OCI-LY7 (cell line): ENCODE measurements at places on chromosomes 7 and 10.

- DNase-seq = no peak
Measured at GRCh38 chr7:7791523-7791922, 73.1 kb upstream of the RPA3 start.

- DNase-seq = no peak
Measured at GRCh38 chr7:104240401-104240800, 32.6 kb upstream of the ORC5 start.

DNA sequence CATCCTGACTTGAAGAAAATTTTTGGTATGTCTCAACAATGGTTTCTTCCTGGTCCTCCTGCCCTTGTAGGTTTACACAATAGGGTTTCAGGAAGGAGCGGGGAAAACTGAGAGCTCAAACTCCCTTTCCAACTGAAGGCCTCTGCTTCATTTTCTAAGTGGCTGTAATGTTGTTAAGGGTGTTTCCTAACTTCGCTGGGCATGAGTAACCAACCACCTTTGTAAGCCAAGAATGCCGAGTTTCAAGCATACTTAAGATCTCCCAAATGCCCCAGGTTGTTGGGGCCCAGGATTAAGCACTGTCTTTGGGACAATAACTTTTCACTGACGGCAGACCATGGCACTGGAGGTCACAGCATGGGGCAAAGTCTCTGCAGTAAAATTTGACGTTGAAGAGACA is 33.6 kb upstream of the DRGX start:
- no peak for DNase-seq

- no peak for DNase-seq
Measured at GRCh38 chr7:12637819-12638592, 49.4 kb upstream of the ARL4A start.

DNA sequence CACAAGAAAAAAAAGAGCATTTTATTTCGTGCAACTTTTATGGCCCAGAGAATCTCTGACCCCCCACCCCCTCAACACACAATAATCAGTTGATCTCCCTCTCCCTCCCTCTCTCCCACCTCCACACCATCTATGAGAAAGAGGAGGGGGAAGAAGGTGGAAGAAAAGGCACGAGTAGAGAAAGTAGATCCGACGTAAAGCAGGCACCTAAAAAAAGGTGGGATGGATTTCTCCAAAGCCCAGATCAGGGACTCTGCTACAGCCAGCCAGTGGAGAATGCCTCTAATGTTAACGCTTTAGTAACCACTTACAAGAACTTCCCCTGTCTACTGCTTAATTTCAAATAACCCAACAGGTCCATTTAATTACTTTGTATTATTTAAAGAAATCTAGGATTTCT is 24.4 kb downstream of the KMT2C start:
- DNase-seq = no peak

GRCh38 chr7:73703757-73704639 is 15.5 kb downstream of the STX1A start:
- peak; percentile 19 for DNase-seq

DNA sequence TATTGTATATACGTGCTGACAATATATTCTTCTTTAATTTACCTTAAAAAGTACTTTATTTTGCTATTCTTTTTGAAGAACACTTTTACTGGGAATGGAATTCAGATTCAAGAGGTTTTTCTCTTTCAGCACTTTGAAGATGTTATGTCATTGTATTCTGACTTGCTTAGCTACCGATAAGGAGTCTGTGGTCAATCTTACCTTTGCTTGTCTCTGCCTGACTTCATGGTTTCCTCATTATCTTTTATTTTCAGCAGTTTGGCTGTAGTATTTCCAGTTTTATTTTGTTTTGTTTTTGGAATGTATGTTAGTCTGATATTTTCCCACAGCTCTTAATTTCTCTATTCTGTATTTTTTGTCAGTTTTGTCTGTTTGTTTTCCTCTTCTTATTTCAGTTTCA is 187.9 kb upstream of the SMIM30 start:
- DNase-seq = no peak

DNA sequence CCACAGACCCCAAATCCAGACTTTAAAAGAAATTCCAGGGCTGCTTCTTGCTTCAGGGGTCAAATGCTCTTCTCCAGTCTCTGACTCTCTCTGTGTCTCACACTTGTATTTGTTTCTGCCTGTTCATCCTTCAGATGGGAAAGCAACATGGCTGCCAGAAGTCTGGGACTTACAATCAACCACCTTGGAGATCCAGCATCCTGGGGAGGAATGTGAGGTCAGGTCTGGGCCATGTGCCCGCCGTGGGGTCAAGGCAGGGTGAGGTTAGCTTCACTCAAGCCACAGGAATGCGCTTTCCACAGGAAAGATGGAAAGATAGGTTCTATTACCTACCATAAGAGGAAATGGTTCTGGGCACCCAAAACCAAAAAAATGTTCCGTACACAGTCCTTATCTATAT is 34.3 kb upstream of the NPVF start:
- no peak for DNase-seq

GRCh38 chr7:41869997-41870396 is 167.1 kb upstream of the INHBA start:
- DNase-seq = no peak

DNA sequence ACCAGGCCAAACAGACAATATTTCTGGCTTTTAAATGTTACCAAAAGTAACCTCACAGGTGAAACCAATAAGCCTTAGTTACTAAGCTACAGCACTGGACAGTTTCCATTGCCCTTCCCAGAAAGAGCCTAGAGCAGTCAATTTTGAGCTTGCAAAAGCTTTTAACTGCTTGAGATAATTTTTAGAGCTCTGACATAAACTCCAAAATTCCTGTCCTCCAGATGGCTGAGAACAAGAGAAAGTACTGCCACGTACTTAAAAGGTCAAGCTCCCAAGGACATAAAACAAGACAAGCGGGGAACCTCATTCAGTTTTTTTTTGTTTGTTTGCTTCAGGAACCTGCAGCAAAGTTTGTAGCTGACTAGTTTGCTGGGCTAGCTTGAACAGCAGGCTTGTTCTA is 54.1 kb downstream of the BBS9 start:
- DNase-seq = no peak

DNA sequence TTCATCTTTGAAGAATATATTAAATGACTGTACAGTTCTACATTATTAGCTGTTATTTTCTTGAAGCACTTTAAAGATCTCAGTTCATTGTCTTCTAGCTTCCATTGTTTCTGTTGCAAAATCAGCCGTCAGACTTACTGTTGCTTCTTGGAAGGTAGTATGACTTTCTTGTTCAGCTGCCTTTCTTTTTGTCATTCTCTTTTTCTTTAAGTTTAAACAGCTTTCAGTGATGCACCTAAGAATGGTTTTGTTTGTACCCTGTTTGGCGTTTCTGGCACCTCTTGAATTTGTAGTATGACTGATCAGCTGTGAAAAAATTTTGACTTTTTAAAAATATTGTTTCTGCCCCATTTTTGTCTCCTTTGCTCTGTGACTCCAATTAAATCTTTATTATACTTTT is 9.3 kb downstream of the MKLN1 start:
- peak; percentile 52 for DNase-seq

DNA sequence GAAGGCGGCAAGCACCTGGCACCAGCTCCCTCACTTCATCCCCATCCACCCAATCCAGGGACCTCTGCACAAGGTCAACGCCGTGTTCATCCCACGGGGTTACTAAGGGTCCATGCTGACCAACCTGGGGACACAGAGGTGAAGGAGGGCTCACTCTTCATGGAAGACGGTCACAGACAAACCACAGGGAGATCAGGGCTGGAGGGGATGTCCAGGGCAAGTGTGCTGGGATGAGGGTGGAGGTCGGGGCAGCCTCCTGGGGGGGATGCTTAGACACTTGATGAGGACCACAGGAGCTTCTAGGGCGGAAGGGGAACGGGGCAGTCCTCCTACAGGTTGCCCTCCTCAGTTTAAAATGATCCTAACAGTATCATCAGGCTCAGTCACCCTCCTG is 46.7 kb downstream of the FAM53B start:
- no peak for DNase-seq

DNA sequence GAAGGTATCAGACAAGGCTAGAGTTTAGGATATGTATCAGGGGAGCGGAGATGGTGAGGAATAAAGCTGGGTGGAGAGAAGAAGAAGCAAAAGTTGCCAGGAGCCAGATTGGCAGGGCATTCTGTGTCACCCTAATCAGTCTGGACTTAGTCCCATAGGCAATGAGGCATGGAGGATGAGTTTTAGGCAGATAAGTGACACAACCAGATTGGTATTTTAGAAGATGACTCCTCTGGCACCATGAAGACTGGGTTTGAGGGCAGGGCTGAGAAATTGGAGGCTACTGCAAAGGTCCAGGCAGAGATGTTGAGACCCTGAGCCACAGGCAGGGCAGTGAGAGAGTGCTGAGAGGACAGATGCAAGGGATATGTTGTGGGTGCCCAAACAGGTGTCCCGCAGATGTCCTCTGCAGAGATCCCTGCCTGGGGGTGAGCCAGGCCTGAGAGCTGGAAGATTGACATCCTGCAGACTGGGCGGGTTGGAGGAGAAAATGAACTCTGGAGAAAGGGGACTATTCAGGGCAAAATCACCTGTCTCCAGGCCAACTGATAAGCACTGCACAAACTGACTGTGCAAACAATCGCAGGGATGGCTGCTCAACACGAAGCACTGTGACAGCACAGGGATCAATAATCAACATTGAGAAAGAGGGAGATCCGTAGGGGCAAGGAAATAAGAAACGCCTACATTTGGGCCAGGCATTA is 11.9 kb upstream of the HABP2 start:
- no peak for DNase-seq

GRCh38 chr10:28411648-28412047 is 108.8 kb upstream of the MPP7 start:
- DNase-seq = no peak
